ENCODE measurements at places on chromosomes 7 and 10.

GRCh38 chr7:32803406-32804141 is 88.0 kb downstream of the KBTBD2 start:
- DNase-seq = no peak

DNA sequence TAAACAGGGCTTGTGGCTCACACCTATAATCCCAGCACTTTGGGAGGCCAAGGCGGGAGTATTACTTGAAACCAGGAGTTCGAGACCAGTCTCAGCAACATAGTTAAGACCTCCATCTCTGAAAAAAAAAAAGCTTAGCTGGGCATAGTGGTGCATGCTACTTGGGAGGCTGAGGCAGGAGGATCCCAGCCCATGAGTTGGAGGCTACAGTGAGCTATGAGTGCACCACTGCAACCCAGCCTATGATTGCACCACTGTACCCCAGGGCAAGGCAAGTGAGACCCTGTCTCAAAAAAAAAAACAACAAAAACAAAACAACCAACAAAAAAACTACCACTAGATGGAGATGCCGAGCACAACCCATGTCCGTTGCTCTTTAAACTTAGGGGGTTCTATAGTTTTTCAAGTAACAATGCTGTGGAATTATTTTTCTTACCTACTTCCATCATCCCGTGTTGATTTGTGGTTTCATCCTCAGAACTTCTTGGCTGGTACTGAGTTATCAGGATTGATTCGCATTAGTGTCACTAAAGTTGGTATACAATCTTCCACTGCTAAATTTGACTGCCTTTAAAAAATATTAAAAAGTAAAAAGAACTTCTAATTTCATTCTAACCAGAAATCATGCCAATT is 12.2 kb upstream of the REPIN1 start:
- DNase-seq = peak; percentile 56

GRCh38 chr10:58573144-58573543 is 60.5 kb downstream of the BICC1 start:
- DNase-seq = no peak

GRCh38 chr7:111408724-111409123 is 153.6 kb downstream of the IMMP2L start:
- DNase-seq = no peak

DNA sequence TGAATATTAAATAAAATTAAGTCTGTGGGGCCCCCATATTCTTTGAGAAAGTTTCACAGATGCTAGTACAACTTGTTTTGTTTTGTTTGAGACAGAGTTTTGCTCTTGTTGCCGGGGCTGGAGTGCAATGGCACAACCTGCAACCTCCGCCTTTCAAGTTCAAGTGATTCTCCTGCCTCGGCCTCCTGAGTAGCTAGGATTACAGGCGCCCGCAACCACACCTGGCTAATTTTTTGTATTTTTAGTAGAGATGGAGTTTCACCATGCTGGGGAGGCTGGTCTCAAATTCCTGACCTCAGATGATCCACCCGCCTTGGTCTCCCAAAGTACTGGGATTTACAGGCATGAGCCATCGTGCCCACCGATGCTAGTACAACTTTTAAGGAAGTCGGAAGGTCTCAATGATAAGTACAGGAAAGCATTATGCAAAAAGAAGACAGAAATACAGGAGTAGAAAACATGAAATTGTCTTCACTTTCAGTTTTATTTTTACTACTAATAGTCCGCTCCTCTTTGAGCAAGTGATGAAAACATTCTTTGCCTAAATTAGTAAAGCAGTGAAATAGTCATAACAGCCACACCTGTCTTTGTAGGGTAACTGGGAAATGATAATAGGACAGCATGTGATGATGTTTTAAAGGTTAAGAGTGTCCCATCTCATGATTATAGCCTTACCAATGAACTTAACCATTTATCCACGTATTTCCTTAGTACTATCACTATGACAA is 147.5 kb downstream of the SEMA3D start:
- no peak for DNase-seq

- DNase-seq = no peak
Measured at GRCh38 chr7:100640517-100641440, 573 bp downstream of the TFR2 start.

GRCh38 chr10:120183546-120183945 is 273.5 kb upstream of the PLPP4 start:
- DNase-seq = no peak

Data from NCI-H446 (cell line).